ENCODE measurements at places on chromosomes 5 and 9.

DNA sequence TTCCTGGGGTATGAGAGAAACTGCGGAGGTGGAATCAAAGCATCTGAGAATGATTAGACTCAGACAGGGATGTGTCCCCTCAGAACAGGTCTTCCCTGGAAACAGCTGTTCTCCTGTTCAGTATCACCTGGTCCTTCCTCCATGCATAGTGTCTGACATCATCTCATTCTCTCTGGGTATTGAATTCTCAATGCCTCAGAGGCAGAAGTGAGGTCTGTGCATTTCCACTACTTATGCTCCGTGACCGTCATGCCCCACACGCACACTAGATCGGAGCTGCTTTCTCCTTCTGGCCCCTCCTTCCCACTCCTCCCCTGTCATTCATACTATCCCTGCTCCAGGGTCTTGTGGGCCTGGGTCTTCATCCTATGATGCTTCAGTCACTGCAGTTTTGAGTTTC, 61.4 kb upstream of the DAB2IP start:
- no peak for DNase-seq
- H3K4me1 ChIP-seq, result peaks cover 3% of the 10 kb centered on the region
- H3K27ac ChIP-seq, result no peak overlapping the region
- peaks cover 53% of the 10 kb centered on the region for H3K27me3 ChIP-seq
- H3K36me3 ChIP-seq, result no peaks in the 10 kb centered on the region

DNA sequence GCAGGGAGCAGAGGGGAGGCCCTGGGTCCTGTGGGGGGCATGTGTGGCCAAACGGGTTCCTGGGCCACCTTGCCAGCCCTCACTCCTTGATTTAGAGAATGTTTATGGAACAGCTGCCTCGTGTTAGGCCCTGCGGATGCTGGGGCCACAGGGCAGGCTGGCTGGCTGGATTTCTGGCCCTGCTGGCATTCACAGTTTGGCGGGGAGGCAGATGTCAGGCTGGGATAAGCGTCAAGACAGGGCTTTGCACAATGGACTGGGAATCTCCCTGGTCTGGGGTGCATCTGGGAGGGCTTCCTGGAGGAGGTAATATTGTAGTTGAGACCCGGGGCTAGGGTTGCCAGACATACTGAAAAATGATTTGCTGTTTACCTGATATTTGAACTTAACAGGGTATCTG, 13.8 kb downstream of the NCS1 start:
- DNase-seq, result no peak
- H3K27ac ChIP-seq, result no peak overlapping the region
- H3K36me3 ChIP-seq, result no peaks in the 10 kb centered on the region
- H3K4me3 ChIP-seq, result no peak overlapping the region
- H3K27me3 ChIP-seq, result no peaks in the 10 kb centered on the region

GRCh38 chr9:134209731-134210311, 45.5 kb upstream of the RNU6ATAC start:
- no peaks in the 10 kb centered on the region for H3K27me3 ChIP-seq
- H3K4me3 ChIP-seq, result no peak overlapping the region
- peaks cover 14% of the 10 kb centered on the region for H3K4me1 ChIP-seq

- peaks cover 36% of the 10 kb centered on the region for H3K27me3 ChIP-seq
- H3K27ac ChIP-seq, result no peak overlapping the region
- peak overlapping the region; percentile 59 for H3K4me3 ChIP-seq
These were observed 24.7 kb downstream of the GOLGA2 start for GRCh38 chr9:128250839-128251731.

GRCh38 chr9:5002811-5003210, 17.7 kb downstream of the JAK2 start:
- H3K4me1 ChIP-seq, result no peaks in the 10 kb centered on the region
- no peaks in the 10 kb centered on the region for H3K27me3 ChIP-seq
- peaks cover 18% of the 10 kb centered on the region for H3K36me3 ChIP-seq
- no peak overlapping the region for H3K27ac ChIP-seq

- H3K4me1 ChIP-seq, result no peaks in the 10 kb centered on the region
- DNase-seq, result no peak
- H3K27me3 ChIP-seq, result no peaks in the 10 kb centered on the region
These were observed 29.5 kb downstream of the MRPS27 start for GRCh38 chr5:72290356-72291133.

DNA sequence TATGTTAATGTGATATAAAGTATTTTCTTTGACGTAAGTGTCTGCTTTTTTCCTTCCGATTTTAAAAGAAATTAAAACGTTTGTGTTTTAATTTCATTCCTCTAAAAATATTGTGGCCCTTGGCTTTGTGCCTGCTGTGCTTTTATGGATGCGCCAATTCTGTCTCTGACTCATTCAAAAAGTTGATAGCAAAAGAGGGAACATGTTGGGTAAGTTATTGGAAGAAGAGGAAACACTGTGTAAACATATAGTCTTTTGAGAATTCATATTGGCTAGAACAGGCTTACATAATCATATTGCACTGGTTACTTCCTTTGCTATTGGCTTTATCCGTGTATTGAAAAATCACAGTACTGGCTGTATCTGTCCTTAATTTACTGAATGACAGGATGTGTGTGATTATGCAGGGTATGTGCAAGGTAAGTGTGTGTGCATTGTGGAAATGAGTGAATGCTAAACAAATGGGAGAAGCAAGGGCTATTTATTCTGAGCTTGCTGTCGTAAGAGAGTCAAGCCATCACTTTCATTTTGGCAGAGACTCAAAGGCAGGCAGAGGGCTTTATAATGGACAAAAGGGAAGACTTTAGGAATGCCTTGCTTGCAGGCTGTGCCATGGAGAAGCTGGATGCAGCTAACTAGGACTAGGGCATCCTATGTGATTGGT, 67.8 kb downstream of the SGCD start:
- DNase-seq, result no peak
- H3K27ac ChIP-seq, result no peak overlapping the region
- H3K27me3 ChIP-seq, result no peaks in the 10 kb centered on the region
- peaks cover 5% of the 10 kb centered on the region for H3K4me1 ChIP-seq
- H3K36me3 ChIP-seq, result no peaks in the 10 kb centered on the region

DNA sequence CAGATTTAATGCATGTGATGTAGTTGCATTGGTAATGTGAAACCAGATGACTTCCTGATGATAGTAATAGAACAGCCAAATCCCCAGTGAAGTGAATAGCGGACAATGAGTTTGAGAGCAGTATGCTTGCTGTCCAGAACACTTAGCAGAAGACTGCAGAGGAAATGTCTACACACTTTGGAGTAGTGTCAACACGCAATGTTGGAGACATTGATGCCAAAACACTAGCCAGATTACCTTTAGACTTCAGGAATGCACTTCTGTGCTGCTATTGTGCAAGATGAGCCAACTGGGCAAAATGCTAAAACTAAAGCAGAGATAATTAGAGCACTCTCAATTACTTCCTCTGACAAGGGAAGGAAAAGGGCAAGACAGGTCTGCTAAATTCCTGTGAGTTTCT, 176.7 kb downstream of the PRDM9 start:
- H3K36me3 ChIP-seq, result no peaks in the 10 kb centered on the region
- H3K4me1 ChIP-seq, result no peaks in the 10 kb centered on the region
- DNase-seq, result no peak
- no peak overlapping the region for H3K4me3 ChIP-seq
- H3K27ac ChIP-seq, result no peak overlapping the region

GRCh38 chr9:108687006-108687987, 168.5 kb downstream of the ACTL7B start:
- no peak overlapping the region for H3K27ac ChIP-seq
- no peaks in the 10 kb centered on the region for H3K4me1 ChIP-seq
- H3K36me3 ChIP-seq, result no peaks in the 10 kb centered on the region
- no peak for DNase-seq

DNA sequence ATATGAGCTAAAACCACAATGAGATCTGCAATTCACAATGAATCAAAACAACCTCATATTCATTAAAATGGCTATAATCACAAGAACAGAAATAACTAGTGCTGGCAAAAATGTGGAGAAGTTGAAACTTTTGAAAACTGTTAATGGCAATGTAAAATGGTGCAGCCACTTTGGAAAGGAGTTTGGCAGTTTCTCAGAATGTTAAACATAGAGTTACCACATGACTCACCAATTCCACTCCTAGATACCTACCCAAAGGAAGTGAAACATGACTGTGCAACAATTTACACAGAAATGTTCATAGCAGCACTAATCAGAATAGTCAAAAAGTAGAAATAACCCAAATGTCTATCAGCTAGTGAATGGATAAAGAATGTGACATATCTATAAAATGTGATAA, 862.2 kb downstream of the DTWD2 start:
- no peak overlapping the region for H3K4me3 ChIP-seq
- no peaks in the 10 kb centered on the region for H3K4me1 ChIP-seq
- no peak for DNase-seq
- no peak overlapping the region for H3K27ac ChIP-seq
- H3K27me3 ChIP-seq, result no peaks in the 10 kb centered on the region

- no peaks in the 10 kb centered on the region for H3K36me3 ChIP-seq
- H3K4me1 ChIP-seq, result peaks cover 1% of the 10 kb centered on the region
- H3K4me3 ChIP-seq, result no peak overlapping the region
- peaks cover 7% of the 10 kb centered on the region for H3K27me3 ChIP-seq
- no peak for DNase-seq
- peak overlapping the region; percentile 30 for H3K27ac ChIP-seq
These were observed 217.7 kb upstream of the PANK3 start for GRCh38 chr5:168796593-168797580.

GRCh38 chr5:98588215-98588614, 185.2 kb upstream of the RGMB start:
- H3K36me3 ChIP-seq, result no peaks in the 10 kb centered on the region
- H3K27me3 ChIP-seq, result no peaks in the 10 kb centered on the region
- peaks cover 1% of the 10 kb centered on the region for H3K4me1 ChIP-seq
- H3K27ac ChIP-seq, result no peak overlapping the region
- no peak overlapping the region for H3K4me3 ChIP-seq

DNA sequence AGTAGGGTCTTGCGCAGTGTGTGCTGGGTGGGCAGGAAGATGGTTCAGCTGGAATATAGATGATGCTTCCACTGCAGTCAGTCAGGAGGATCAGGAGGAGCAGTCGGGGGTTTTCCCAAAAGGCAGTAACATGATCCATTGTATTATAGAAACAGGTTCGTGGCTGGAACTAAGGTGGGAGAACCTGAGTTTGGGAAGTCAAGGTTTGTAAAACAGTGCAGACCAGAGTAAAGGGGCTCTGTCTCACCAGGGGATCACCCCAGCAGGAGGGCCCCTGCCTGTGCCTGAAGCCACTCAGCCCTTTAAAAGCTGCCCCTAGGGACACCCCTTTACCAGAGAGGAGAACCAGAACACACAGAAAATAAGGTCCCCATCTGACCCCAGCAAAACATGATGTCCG, 213.4 kb downstream of the AUH start:
- no peaks in the 10 kb centered on the region for H3K27me3 ChIP-seq
- H3K36me3 ChIP-seq, result no peaks in the 10 kb centered on the region
- H3K27ac ChIP-seq, result no peak overlapping the region
- no peak overlapping the region for H3K4me3 ChIP-seq
- no peak for DNase-seq

- peaks cover 30% of the 10 kb centered on the region for H3K4me1 ChIP-seq
- no peak overlapping the region for H3K4me3 ChIP-seq
- peaks cover 3% of the 10 kb centered on the region for H3K36me3 ChIP-seq
These were observed 159.7 kb upstream of the VLDLR start for GRCh38 chr9:2461892-2462291.

DNA sequence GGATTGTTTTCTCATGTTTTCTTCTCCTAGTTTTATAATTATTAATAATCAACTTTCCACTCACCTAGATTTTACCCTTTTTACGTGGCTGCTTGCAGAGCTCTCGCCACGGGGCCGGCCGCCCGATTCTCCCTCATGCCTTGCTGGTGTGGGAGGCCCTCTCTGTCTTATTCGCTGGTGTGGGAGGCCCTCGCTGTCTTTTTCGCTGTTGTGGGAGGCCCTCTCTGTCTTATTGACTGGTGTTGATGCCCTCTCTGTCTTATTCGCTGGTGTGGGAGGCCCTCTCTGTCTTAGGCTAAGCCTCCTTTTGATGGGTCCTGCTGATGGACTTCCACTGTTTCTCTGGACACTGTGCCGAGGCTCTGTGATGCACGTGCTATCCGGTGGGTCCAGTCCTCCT, 161.3 kb upstream of the IRX2 start:
- H3K4me1 ChIP-seq, result peaks cover 5% of the 10 kb centered on the region
- no peak overlapping the region for H3K27ac ChIP-seq
- H3K36me3 ChIP-seq, result no peaks in the 10 kb centered on the region
- no peak for DNase-seq

DNA sequence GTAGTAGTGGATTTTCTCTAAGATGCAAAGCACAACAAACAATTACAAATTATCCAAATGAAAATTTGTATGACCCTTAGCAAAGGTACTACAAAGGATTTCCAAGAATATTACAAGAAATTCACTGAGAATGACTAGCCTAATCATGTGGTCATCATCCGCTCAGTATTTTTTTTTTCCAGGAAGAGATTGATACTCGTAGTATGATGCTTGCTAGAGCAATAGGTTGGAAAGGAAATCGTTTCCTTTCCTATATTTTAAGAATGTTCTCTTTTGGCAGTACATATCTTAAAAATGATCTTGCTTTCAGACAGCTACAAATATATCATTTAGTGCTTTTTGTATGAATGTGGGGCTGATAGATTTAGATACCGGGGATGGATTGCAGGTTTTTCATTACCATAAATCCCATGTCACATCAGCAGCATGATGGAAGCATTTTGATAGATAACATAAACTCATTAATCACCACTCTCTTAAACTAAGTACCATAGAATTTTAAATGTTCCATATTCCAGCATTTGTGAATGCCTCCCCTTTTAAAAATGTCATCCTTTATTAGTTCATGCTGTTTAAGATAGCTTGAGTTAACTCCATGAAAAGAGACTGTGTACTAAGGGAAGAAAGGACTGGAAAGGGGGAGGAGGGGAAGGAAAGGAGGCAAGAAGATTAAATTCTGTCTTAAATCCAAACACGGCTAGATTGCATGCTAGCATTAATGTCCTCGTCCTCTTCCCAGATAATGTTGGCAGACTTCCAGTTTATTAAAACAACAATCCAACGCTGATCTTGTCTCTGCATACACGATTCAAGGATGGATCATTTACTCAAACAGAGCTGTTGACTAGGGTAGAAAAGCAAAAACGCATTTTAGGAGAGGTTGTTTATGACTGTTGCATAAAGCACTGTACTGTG, 311.7 kb upstream of the ZNF608 start:
- peaks cover 22% of the 10 kb centered on the region for H3K4me1 ChIP-seq
- H3K4me3 ChIP-seq, result no peak overlapping the region
- H3K27me3 ChIP-seq, result no peaks in the 10 kb centered on the region
- H3K36me3 ChIP-seq, result no peaks in the 10 kb centered on the region
- DNase-seq, result no peak
- no peak overlapping the region for H3K27ac ChIP-seq

GRCh38 chr5:76683816-76684731, 31.9 kb upstream of the F2R start:
- no peak for DNase-seq
- no peak overlapping the region for H3K4me3 ChIP-seq
- H3K4me1 ChIP-seq, result peaks cover 3% of the 10 kb centered on the region
- H3K27ac ChIP-seq, result no peak overlapping the region
- no peaks in the 10 kb centered on the region for H3K27me3 ChIP-seq
- peaks cover 10% of the 10 kb centered on the region for H3K36me3 ChIP-seq

Measured in progenitor cell of endocrine pancreas (in vitro differentiated cells).